ENCODE measurements at places on chromosomes 2 and 18.

GRCh38 chr2:54572636-54573536 is 116.8 kb downstream of the SPTBN1 start:
- no peak for DNase-seq

DNA sequence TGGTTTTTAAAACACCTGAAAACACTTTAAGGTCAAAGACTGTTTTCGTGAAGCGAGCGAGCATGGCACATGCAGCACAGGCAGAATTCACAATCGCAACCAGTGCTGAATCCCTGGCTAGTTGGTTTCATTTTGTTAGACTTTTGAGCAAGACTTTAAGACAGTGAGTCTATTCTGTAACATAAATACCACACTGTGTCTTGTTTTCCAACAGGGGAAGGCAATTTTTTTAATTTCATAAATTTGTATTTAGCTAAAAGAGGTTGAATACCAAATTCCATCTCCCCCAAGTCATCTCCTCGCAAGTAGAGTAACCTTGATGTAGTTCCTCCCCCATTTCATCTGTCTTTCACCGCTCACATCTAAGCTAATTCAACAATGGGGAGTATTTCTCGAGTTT is 1.4 kb downstream of the CERKL start:
- DNase-seq = peak; percentile 68

DNA sequence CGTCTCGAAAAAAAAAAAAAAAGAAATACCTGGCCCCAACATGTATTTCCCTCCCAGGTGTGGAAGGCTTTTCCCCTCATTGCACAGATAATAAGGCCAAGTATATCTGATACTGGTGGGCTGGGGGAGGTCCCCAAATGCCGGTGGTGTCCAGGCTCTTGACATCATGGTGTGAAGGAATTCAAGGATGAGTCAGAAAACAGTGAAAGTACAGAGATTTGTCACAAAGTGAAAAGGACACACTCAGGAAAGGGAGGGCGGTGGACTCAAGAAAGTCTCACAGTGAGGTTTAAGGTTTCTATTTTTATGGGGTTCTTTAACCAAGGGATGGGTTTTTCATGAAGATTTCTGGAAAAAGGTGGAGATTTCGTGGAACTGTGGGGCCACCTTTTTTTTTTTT is 37.8 kb upstream of the FZD5 start:
- DNase-seq = no peak

GRCh38 chr18:3097082-3097481 is 84.1 kb upstream of the LPIN2 start:
- no peak for DNase-seq

DNA sequence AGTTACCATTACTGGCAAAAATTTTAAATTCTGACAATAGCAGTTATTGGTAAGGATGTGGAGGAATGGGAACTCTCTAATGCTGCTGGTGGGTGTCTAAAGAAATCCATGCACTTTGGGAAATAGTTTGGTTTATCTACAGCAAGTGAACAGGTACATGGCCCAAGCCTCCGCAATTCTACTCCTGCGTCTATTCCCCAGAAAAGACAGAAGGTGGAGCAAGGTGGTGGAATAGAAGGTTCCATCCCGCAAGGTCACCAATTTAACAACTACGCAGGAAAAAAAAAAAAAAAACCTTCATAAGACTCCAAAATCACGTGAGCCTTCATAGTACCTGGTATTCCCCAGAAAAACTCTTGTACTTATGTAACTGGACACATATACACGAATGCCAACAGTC is 6.5 kb downstream of the CFAP65 start:
- DNase-seq = no peak

DNA sequence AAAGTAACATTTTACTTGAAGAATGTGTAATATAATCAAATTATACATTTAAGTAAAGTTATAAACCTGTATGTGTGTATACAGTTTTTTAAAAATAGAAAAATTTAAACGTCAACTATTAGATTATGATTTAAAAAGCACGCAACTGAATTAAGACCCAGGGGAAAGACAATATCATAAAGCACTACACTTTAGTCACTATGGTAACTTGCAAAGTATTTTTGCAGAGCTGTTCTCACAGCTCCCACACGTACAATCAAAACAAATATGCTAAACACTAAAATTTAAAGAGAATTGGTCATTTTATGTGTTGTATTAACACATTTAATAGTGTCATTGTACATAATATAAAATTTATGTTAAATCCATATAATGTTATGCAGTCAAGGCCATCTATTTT is 59.7 kb downstream of the FTCDNL1 start:
- no peak for DNase-seq

GRCh38 chr18:3321133-3321812 is 59.3 kb downstream of the MYL12B start:
- no peak for DNase-seq

DNA sequence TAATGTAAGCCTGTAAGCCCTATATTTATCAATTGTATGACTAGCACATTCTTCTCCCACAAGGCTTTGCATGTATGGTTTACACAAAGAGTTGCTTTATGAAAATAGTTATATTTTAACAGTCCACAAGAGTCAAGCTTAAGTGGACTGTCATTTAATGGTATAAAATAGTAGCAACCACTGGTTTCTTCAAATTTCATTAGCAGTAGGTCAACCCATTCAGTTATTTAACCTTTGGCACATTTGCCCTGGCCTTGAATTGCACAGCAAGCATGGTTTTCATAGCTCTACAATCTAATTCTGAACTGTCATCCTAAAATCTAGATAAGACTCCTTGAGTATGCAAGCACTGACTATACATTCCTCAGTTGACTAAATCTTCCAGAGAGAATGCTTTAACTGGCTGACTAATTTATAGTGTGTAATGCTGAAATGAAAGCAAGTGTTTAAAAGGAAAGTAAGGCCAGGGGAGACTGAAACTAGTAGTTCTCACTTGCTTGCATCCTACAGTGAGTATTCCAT is 1.8 kb downstream of the DPP4 start:
- DNase-seq = no peak

GRCh38 chr2:110755491-110756078 is 23.2 kb downstream of the ACOXL start:
- DNase-seq = no peak

DNA sequence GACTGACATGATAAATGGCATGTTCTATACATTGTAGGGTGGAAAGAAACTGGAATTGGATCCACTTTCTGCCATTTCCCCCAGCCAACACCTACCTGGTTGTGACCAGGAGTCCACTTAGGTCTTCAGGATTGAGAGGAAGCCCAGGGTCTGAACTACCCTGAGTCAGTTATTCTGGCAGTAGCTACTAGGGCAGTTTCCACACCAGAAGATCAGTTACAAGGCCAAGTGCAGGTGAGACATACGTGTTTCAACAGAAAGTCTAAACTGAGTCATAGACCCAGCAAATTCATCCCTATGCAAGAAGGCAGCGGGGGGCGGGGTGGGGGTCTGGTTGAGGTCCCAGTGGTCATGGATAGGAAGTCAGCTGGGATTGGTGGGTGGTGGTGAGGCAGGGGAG is 21.9 kb downstream of the ANTXR1 start:
- no peak for DNase-seq

- no peak for DNase-seq
Measured at GRCh38 chr2:229408356-229408755, 137.3 kb upstream of the PID1 start.

GRCh38 chr2:47631306-47631705 is 151.6 kb upstream of the MSH6 start:
- no peak for DNase-seq

GRCh38 chr2:25521126-25521525 is 152.3 kb downstream of the DTNB start:
- no peak for DNase-seq

DNA sequence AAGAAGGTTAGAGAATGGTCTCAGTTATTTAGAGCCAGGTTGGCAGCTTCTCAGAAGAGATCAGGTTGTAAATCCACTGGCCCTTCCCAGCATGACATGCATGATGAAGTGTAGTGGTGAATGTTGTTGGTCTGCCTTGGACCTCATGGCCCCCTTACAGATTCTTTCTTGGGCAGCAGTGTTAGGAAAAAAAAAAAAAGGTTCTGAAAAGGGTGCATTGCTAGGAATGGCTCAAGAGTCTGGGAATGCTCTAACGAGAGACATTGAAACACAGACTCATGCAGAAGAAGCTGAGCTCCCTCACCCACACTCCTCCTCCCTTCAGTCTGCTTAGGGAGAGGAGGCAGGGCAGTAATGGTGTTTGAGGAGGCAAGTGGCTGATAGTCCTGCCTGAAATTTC is 105.5 kb downstream of the POLE4 start:
- no peak for DNase-seq

- no peak for DNase-seq
Measured at GRCh38 chr2:44579115-44579836, 217.5 kb downstream of the CAMKMT start.

GRCh38 chr2:86330001-86330400 is 7.4 kb downstream of the REEP1 start:
- no peak for DNase-seq

DNA sequence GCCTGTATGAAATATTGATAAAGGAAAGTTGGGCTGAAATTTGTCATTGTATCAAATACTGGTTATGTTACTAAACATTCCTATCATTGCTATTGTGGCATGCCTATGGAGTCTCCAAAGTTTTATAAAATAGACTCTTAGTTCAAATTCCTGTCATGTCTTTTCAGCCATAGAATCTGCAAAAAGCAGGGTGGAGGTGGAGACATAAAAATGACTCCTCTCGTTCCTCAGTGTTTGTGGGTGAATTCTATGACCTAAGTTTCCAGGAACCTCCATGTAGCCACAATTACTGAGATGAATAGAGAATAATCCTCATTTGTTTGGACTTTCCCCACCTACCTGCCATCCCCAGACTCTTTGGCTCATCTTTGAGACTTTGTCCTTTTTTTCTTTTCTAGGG is 326.3 kb upstream of the ETAA1 start:
- DNase-seq = no peak

DNA sequence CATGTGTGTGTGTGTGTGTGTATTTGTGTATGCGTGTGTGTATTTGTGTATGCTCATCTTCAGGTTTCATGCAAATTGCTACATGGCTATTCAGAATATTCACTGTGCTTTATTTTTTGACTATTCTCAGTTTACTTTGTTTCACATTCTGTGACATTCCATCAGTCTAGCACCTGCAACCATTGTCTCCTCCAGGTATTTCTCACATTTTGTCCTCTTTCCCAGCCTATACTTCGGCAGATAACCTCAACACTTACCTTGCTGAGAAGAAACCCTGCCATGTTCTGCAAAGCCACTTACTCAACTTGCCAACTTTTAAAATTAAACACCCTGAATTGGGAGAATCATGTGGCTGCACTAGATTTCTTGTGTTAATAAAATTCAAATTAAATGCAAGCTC is 135.4 kb upstream of the REG3A start:
- DNase-seq = no peak

DNA sequence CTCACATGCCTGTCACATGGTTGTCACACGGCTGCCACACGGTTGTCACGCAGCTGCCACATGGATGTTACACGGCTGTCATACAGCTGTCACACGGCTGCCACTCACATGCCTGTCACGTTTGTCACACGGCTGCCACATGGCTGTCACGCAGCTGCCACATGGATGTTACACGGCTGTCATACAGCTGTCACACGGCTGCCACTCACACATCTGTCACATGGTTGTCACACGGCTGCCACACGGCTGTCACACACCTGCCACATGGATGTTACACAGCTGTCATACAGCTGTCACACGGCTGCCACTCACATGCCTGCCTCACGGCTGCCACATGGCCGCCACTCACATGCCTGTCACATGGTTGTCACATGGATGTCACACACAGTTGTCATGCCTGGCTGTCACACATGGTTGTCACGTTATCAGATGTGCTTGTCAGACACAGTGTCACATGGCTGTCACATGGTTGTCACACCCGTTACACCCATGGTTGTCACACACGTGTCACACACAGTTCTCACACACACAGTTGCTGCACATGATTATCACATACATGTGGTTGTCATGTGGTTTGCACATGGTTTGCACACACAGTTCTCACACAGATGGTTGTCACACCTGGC is 19.4 kb downstream of the KCNG2 start:
- no peak for DNase-seq

DNA sequence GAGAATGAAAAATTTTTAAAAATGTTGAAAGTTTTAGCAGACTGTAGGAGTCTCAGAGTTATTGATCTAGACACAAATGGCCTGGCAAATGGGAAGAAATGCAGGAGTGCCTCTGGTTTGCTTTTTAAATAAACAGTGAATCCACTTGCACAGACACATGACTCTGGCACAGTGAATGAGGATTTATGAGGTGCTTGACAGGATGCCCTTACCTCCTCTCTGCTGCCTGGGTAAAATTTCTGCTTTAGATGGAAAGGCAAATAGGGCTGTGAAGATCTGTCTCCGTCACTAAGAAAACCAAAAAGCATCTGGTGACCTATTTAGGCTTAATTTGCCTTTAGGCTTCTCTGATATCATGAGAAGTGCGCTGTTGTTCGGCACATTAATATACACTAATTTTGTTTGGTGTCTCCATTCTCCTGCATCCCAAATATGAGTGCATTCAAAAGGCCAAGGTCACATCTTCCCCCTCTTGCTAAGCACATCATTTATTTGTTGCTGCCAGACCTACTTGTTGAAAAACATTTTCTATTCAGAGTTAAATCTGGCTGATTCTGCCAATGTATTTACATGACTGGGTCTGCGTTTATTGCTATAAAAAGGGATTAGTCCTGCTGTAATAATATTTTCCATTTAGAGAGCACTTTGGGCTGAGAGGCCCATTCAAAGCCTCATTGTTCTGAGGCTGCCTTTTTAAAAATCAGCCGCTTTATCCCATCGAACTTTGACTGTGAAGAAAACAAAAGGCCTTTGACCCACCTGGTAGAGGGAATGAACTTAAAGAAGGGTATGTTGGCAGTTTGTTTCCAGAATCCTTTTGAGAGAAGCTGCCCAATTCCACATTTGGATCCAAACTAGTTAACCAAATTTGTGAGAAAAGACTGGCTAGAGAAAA is 94.9 kb downstream of the RNF152 start:
- DNase-seq = no peak

DNA sequence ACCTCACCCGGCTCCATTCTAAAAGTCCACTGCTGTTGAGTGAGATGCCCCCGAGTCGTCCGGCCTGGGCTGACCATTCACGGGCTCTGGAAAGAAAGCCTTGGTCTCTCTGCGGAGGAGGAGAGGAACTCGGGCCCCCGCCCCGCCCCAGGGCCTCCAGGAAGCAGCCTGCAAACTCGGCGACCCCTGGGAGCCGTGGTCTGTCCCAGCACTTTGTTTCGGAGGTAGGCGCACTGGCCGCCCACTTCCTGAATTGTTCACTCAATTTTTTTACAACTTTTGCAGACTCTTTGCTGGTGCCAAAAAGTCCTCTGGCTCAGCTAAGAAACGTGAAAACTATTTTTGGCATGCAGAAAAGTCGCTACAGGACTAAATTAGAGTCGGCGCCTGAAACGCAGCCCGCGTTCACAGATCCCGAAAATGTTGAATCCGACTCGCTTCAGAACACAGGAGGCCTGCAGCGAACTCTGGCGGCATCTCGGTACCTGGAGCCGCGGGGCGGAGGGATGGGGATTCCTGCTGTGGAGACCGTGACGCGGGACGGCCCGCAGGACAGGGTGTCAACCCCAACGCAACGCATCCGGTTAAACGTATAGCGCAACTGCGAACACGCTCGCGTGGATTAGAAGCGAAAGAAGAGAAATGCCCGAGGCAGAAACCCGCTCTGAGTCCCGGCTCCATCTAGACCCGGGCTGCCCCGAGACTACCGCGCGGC is 1.5 kb downstream of the PXDN start:
- no peak for DNase-seq

GRCh38 chr2:239440511-239440959 is 39.7 kb upstream of the HDAC4 start:
- no peak for DNase-seq

All from cerebellar nuclear complex (tissue), 1 donor.